Upper lobe of right lung (tissue), 1 donor: ENCODE measurements at places on chromosomes 1 and 21.
A peak's percentile ranks its signal among the peaks of the same experiment; 100 is the strongest.

- DNase-seq = no peak
Observed at GRCh38 chr1:101965341-101965740, 31.4 kb downstream of the OLFM3 start.

- DNase-seq = no peak
Observed at GRCh38 chr1:217456261-217456660, 174.6 kb downstream of the GPATCH2 start.

DNA sequence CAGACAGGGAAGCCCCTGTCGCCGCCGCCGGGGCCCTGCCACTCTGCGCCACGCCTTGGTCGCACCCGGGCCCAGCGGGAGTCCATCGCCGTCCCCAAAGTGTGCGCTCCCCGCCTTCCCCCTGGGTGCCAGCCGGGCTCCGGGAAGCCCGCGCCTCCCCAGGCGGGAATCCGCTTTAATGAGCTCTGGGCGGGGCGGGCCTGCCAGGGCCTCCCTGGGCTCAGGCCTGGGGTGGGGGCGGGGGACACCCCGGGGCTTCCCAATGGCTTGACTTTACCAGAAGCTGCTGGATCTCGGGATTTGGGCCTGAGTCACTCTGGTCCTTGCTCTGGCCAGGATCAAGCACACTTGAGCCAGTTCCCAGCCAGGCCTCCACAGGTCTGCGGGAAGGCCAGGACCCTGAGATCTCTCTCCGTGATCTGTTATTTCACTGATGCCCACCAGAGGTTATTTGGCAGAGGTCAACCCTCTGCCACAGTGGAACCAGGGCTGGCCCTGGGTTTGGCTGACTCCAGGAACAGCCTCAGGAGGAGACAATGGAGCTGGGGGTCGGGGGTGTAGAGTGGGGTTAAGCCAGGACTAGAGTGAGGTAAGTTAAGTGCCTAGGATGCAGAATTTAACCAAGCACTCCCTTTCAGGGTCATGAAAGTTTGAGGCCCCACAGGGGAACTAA is 178.4 kb upstream of the EDN2 start:
- DNase-seq = peak; percentile 79

GRCh38 chr1:66351478-66351877 is 182.5 kb upstream of the SGIP1 start:
- DNase-seq = no peak

GRCh38 chr1:173861731-173862145 is 6.1 kb downstream of the GAS5 start:
- DNase-seq = no peak

DNA sequence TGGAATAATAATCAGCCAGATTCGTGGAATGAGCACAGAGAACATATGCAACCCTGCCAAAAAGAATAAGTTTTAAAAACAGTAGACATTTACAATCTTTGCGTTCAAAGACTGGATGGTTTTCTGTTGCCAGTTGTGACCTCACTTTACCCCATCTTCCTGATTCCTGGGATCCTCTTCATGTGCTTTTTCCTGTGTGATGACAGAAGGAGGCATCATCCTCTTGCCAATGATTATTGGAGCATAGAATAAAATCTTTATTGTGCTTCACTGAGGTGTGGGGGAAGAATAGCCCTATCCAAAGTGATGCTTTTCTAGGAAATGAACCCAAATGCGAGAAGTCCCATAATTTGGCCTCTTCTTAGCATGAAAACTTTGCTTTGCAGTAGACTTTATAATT is 15.0 kb upstream of the BARHL2 start:
- DNase-seq = no peak

GRCh38 chr1:114756949-114757454 is 782 bp downstream of the CSDE1 start:
- DNase-seq = peak; percentile 71

- DNase-seq = no peak
Observed at GRCh38 chr1:162234571-162234970, 142.1 kb downstream of the SPATA46 start.

DNA sequence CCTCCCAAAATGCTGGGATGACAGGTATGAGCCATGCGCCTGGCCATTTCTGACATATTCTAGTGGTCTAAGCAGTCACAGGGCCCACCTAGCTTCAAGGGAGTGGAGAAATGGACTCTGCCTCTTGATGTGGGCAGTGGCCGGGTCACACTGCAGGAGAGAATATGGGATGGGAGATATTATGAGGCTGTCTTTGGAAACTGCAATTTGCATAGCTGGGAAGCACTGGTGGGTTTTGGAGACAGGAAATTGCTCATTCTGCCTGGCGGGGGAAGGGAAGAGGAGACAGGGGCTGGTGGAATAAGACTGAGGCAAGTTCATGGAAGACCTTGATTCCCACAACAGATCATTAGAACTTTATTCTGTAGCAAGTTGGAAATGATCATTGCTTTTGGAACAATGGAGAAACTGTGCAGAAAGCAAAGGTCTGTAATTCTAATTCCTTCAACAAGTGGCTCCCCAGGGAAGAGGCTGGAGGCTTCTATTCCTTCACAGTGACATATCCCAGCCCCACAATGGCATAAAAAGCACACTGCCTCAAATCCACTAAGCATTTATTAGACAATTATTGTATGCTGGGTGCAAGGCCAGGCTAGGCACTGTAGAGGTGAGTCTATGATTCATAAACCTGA is 10.5 kb downstream of the NCMAP start:
- no peak for DNase-seq
